ENCODE measurements at places on chromosomes 6 and 20.

- DNase-seq: no peak
These were observed 33.9 kb upstream of the RNGTT start for GRCh38 chr6:88997327-88997726.

DNA sequence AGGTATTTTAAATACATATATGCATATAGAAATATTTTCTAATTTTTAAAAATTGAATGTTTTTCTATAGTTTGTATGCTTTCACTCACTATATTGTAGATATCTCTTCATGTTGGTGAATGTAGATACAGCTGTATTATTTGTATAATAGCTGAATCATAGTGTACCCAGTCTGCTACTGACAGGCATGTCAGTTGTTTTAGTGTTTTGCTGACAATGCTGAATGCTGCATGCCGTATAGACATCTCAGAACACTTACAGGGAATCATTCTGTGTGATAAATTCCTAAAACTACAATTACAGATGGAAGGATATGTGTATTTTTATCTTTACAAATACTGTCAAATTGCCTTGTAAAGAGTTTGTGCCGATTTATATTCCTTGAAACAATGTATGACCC, 175.4 kb downstream of the SIM1 start:
- DNase-seq: no peak

DNA sequence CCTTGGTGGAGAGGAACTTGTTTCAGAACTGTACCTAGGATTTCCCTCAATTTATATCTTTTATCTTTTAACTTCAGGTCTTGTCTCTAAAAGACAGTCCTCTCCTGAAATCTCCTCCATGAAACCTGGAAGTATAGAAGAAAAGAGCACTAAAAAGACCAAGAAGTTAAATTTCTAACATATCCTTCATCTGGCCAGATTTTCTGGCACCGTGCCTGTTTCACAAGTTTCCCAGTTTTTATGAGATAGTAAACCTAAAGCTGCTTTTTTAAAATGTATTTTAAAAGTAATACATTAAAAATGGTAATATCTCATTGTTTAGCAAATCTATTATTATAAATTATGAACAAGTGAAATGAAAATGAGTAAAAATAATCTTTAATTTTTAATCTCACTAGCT, 348.3 kb upstream of the RSPO3 start:
- DNase-seq: no peak

DNA sequence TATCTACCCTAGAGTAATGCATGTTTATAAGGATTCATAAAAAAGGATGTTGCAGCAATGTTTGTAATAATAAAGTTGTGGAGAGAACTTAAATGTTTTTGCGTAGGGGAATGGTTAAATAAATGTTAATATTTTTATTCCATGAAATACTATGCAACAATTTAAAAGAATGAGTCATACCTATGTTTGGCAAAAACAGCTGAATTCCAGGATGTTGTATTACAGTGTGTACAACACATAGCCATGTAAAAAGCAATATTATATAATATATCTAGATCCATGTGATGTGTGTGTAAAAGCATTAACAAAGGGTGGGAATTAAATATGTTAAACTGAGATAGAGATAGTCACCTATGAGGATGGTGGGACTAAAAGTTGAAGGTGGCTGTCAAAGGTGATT, 21.1 kb upstream of the PKIB start:
- DNase-seq: no peak

DNA sequence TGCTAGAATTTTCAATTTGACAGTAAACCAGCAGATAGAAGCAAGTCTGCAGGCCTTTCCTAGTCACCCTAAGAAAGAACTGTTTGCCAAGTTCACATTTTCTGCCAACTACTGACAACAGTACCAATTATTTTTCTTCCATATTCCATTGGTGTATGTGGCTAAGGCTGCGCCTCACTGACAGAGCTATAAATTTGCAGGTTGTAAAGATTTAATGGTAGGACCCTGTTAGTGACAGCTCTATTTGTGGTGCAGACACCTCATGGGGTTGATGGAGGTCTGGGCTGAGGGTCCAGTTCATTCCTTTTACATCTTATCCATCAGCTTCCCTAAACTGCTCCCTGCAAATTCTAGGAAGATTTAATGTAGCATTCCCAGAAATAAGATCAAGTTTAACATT, 228.5 kb downstream of the FRK start:
- no peak for DNase-seq

- DNase-seq: no peak
These were observed 73.9 kb downstream of the KCNB1 start for GRCh38 chr20:49408509-49409104.

DNA sequence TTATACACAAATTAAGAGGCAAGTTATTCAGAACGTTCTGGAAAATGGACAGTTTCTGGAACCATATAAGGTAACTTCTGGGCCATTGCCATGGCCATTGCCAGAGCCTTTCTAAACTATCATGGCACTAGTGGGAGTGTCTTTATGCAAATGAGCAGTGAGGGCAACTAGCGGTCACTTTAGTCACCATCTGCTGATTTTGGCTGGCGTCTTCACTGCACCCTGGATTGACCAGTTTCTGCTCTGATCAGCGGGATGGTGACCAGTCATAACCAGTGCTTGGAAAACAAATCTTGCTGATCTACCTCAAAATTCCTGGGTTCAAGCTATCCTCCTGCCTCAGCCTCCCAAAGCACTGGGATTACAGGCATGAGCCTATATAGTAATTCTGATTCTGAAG, 7.3 kb upstream of the SNTA1 start:
- DNase-seq: no peak

DNA sequence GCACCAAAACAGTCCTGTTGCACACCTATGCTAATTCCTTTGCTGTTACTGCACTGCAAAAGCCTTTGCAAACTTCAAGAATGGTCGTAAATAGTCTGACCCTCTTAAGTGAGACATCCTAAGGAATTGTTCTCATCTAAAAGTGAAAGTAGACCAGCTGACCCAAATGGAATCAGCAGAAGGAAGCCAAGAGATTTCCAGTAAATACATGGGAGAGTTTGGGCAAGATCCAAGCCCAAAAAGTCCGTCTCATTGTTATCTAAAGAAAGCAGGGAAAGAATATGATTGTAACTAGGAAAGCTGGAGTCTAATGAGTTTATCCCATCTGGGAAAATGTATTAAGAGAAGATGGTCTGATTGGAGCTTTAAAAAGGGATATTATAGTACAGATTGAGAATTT, 43.0 kb upstream of the HIVEP1 start:
- no peak for DNase-seq

DNA sequence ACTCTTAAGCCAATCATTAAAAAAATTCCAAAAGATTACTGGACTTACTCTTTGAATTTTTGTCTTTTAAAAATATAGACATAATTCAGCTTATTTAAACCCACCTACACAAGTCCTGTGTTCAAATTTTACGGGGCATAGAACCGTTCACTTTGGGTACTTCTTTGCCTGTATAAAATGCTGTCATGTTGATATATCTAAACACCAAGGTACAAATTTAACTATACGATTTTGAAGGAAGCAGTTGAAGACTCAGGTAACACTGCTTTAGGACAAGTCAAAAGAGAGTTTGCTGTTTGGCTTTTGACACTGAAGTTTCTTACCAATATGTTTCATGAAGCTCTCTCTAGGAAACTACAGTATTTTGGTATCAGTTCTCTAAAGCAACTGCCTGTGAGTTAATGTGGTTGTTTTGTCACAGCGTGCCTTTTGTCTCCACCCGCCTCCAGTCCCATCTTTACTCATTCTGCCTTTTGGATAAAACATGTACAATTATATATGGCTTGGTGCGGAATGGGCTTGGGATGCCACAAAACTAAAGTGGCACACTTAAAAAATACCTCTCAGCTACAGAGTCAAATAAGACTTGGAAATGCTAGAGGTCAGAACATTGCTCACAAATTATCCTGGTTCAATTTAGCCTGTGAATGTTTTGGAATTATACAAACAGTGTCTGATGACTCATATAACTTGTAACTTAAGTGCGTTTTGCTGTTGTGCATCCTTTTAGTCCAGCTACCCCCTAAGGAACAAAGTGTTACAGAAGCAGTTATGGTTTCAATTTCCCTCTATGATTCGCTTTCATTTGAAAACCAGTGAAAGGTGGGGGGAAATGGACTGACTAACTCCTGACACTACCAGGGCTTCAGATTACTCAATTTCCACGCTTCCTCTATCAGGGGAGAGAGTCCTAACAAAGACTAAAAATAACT, 38.7 kb downstream of the RGS17 start:
- no peak for DNase-seq

DNA sequence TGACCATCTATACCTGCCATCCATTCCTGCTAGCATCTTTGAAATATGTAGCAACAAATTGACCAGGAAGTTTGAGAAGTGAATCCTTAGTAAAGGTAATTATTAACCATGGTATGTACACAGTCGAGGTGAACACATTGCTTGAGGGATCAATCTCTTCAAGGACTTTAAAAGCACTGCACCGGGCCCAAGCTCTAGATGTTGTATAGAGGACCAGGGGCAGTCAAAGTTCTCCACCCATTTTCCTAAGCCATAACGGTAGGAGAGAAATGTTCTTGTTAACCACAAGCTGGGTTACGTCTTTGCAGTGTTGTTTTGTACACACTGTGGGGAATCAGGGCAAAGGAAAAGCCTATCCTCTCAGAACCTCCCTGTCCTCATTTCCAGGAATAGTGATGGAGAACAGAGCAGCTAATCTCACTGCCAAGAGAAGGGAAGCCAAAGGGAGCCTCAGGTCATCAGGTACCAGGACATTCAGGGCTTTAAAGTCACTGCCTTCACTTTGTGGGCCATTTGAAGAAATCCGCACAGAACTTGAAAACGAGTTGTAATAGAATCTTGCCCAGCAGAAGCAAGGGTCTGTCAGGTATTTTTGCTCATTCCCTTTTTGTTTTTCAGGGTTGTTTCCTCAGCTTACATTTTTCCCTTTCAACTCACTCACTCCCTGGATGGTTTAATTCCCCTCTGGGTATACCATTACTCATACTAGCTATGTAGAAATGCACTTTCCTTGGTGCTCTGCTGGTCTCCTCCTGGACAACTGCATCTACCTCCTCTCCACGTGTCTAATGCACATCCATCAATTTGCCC, 5.3 kb upstream of the PM20D2 start:
- no peak for DNase-seq

GRCh38 chr20:3115190-3116107, 30.9 kb upstream of the AVP start:
- DNase-seq: peak; percentile 42

DNA sequence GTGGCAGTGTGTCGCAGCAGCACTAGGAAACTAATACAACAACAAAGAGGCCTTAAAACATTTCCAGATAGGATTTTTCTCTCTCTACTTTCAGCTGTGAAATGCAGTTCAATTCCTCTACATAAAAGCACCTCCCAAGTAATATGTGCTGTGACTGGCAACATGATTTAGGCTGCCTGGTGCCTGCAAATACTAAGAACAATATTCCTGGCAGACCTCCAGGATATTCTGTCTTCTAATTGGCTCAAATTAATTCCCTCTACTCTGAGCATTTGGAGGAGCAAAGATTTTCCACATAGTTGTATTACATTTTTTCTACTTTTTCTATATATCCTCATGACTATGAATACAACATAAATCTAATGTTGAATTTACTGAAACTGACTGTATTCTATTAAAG, 33.2 kb downstream of the SCGN start:
- no peak for DNase-seq

- DNase-seq: no peak
These were observed 2.0 kb upstream of the SHLD1 start for GRCh38 chr20:5748246-5748645.

GRCh38 chr6:97473979-97474378, 191.0 kb upstream of the MMS22L start:
- DNase-seq: no peak

- DNase-seq: no peak
These were observed 34.1 kb downstream of the SERPINB1 start for GRCh38 chr6:2807342-2808090.

GRCh38 chr6:127083963-127084310, 34.5 kb upstream of the RSPO3 start:
- no peak for DNase-seq

DNA sequence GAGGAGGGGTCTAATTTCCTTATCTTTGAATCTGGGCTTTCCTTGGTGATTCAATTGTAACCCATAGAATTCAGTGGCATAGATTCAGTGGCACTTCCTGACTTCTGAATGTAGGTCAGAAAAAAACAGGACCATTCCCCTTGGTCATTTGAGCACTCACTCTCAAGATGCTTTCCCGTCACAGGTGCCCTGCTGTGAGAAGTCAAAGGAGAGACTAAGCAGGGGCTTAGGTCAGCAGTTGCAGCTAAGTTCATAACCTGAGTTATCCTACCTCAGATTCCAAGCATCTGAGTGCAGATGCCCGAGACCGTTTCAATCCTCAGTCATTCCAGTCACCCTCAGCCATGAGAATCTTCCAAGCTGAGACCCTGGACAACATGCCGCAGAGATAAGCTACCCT, 506.6 kb downstream of the FRK start:
- no peak for DNase-seq

- no peak for DNase-seq
These were observed 34.5 kb downstream of the SHLD1 start for GRCh38 chr20:5784735-5785134.

- DNase-seq: no peak
These were observed 68.0 kb upstream of the NXT1 start for GRCh38 chr20:23282546-23282945.

DNA sequence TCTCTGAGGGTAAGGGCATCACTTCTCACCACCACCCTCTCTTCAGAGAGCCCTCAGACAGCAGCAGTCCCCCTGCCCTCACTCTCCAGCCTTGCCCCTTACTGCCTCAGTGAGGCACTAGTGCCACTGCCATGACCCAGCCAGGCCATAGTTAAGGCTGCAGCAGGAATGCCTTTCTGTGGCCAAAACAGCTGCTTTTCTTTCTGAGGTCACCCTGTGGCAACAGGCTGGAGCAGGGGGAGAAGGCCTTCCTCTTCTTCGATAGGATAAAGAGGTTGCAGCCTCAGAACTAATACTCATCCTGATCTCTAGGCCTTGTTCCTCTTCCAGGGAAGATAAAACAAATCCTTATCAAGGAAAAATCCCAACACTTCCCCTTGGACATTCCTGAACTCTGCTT, 56.8 kb upstream of the ECI2 start:
- no peak for DNase-seq

Measured in NCI-H1092 treated with DMSO at 0.1 percent for 48 hours (cell line).